ENCODE measurements at places on chromosomes 6 and 20.

GRCh38 chr6:7758456-7758855 lies 32.6 kb downstream of the BMP6 start:
- DNase-seq: no peak

GRCh38 chr6:18497006-18497405 lies 109.9 kb downstream of the RNF144B start:
- no peak for DNase-seq

DNA sequence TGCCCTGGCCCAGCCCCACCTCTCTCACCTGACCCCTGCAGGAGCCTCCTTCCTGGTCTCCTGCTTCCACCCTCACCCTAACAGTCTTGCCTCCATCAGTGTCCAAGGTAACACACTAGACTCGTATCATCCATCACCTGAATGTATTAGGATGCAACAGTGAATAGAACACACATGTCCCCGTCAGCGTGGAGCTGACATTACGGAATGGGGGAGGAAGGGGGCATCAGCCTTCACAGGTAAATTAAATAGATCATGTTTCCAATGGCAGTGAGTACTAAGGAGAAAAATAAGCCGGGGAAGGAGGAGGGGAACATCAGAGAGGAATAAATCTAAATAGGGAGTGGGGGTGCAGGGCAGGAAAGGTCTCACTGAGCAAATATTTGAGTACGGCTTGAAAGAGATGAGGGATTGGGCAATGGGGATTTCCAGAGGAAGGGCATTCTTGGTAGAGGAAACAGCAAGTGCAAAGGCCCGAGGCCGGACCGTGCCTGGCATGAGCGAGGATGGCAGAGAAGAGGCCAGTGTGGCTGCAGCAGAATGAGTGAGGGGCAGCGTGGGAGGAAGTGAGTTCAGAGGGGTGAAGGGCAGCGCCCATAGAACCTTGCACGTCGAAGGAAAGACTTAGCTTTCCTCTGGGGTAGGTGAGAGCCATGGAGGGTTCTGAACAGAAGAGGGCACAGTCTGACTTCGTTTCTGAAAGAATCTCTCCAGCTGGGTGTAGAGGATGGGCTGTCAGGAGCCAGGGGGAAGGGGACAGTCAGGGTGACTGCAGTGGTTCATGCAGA lies 110.1 kb upstream of the PTPN1 start:
- no peak for DNase-seq

GRCh38 chr20:45361793-45362192 lies 1.2 kb upstream of the SYS1 start:
- no peak for DNase-seq

DNA sequence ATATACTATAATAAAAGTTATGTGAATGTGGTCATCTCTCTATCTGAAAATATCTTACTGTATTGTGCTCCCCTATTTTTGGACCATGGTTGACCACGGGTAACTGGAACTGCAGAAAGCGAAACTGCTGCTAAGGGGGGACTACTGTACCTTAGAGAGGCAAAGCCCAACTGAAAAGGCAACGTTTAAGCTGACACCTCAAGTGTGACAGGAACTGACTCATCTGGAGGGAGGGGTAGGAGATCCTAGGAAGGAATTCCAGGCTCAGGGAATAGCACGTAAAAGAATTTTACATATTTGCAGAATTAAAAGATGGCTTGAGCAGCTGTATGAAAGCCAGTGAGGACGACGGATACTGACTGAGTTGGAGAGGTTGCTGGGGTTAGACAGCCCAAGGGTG lies 34.8 kb downstream of the ELOVL2 start:
- no peak for DNase-seq

GRCh38 chr6:54335871-54336270 lies 27.6 kb downstream of the TINAG start:
- no peak for DNase-seq

GRCh38 chr6:143200167-143200770 lies 139.6 kb downstream of the AIG1 start:
- DNase-seq: no peak

GRCh38 chr6:168968228-168968627 lies 285.4 kb downstream of the THBS2 start:
- DNase-seq: no peak

- no peak for DNase-seq
Observed at GRCh38 chr6:161192636-161193411, 81.0 kb downstream of the AGPAT4 start.

DNA sequence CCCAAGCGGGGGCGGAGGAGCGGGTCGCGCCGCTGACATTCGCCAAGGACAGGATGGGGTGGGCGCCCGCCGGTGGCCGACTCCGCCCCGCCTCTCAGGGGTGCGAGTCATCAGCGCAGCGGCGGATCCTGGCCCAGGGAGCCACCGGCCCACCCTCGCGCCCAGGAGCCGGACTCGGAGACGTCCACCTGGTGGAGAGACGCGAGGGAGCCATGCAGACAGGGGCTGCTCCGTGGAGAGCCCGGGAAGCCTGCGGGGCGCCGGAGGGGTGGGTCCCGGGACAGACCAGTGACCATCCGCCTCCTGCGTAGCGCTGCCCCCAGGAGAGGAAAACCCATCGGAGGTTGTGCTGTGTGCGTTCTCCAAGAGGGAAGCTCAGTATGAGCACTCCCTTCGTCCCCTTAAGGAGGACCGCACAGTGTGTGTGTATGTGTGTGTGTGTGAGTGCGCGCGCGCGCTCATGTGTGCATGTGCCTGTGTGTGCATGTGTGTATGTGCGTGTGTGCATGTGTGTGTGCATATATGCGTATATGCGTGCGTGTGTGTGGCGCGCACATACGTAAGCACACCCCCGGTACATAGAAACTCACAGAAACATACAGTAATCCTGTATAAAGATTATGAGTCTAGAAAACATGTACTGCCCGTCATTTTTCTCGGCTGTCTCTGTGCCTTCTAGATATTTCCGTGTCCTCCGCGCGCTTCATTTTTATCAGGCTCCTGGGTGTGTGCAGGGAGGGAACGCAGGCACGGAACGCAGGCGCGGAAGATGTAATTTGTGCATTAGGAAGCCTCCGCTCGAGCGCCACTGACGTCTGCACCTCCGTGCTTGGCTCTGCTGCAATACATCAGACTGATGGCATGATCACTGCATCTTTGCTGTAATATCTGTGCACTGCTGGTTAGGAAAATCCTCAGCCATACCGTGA lies 158.9 kb downstream of the TBXT start:
- no peak for DNase-seq

DNA sequence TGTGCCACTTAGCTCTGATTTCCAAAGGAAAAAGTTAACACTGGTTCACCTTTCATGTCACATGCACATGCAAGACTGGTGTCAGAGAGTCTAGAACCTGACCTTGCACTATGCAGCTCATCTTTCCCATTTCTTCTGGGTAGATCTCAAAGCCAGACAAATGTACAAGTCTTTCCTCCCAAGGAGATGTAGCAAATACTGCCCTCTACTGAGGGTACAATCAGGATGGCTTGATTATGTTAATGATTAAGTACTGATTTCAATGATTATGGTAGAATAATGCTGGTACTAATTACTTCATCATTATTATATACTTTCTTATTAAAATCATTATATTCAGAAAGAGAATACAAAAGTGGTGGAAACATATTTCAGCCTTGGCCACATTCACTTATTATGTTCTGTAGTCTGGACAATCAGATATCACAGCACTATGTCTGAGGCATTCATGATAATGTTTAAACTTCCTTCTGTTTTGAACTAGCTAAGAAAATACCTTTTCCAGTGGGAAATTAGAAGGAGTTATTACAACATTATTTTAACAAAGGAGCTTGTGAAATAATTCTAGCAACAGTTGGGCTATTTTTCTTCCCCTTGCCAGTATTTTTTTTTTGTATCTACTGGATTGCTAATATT lies 68.5 kb upstream of the FOXO3 start:
- no peak for DNase-seq
